ENCODE measurements at places on chromosomes 4 and X.

GRCh38 chr4:84091266-84091665 lies 407.8 kb downstream of the NKX6-1 start:
- DNase-seq = no peak

GRCh38 chrX:121298499-121298898 lies 251.1 kb downstream of the GLUD2 start:
- no peak for DNase-seq

- no peak for DNase-seq
These were observed 277.1 kb upstream of the PRKX start for GRCh38 chrX:3990569-3990968.

- DNase-seq = no peak
These were observed 152.0 kb upstream of the USP9X start for GRCh38 chrX:40933132-40933705.

- DNase-seq = no peak
These were observed 263.7 kb downstream of the IL1RAPL1 start for GRCh38 chrX:28850955-28851354.

- DNase-seq = no peak
These were observed 111.7 kb downstream of the SYNPO2 start for GRCh38 chr4:119000400-119000799.

- no peak for DNase-seq
These were observed 23.7 kb downstream of the DCHS2 start for GRCh38 chr4:154467886-154468285.

GRCh38 chr4:10403633-10404445 lies 53.4 kb downstream of the ZNF518B start:
- no peak for DNase-seq

- no peak for DNase-seq
These were observed 110.0 kb downstream of the CBR4 start for GRCh38 chr4:168900080-168900479.

GRCh38 chr4:158530381-158530780 lies 8.7 kb downstream of the RXFP1 start:
- no peak for DNase-seq

- DNase-seq = no peak
These were observed 244.5 kb downstream of the SCFD2 start for GRCh38 chr4:53121264-53121865.

- no peak for DNase-seq
These were observed 58.3 kb downstream of the MID1IP1 start for GRCh38 chrX:38859602-38860001.

- DNase-seq = no peak
These were observed 84.5 kb upstream of the NKX1-1 start for GRCh38 chr4:1490654-1491327.

DNA sequence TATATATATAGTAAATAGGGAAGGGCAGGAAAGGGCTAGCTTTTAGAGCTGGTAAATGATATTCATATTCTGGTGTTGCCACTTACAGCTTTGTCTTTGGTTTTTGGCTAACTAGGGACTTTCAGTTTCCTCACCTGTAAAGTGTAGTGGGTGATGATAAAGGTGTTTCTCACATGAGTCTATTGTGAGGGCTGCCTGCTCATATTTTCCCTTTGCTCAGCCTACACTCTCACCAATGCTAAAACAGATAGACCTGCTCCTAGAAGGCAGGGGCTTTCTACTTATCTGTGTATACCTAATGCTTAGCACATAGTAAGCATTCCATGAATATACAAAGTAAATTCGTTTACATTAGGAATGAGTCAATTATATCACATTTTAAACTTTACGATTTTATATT lies 137.2 kb upstream of the HS3ST1 start:
- no peak for DNase-seq

DNA sequence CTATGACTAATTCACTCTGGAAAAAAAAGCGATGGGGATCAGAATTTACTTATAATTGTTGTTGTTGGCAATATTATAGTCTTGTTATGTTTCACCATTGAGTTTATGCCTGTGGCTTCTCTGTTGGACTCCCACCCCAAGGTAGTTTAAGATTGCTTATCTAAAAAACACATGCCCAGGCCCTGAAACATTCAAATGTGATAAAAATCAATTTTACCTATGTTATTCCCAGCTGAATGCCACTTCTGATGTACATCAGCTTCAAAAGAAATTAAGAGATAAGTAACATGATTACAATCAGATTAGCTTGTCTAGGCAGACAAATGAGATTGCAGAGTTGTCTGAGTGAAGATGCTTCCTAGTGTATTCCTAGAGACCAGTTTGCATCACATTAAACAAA lies 484.7 kb downstream of the PCDH7 start:
- DNase-seq = no peak

DNA sequence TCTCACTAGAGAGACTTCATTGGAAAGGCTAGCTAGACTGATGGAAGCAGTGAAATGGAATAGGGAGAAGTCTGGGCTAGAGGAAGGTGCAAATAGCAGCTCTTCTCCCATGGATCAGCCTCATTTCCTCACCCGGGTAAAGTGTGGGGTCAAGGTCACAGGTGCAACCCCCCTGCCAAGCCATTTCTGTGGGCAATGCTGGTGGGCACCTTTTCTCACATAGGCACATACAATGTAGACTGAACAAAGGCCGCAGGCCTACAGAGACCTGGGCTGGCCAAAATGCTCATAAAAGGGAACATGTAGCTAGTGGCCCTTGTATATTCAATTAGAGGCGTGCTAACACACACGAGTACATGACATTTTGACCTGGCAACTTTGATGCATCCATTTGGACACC lies 71.5 kb upstream of the EFNB1 start:
- DNase-seq = no peak

- DNase-seq = no peak
These were observed 382.7 kb downstream of the UNC5C start for GRCh38 chr4:95165926-95166524.

- DNase-seq = no peak
These were observed 69.7 kb downstream of the TMEM154 start for GRCh38 chr4:152610131-152610530.

DNA sequence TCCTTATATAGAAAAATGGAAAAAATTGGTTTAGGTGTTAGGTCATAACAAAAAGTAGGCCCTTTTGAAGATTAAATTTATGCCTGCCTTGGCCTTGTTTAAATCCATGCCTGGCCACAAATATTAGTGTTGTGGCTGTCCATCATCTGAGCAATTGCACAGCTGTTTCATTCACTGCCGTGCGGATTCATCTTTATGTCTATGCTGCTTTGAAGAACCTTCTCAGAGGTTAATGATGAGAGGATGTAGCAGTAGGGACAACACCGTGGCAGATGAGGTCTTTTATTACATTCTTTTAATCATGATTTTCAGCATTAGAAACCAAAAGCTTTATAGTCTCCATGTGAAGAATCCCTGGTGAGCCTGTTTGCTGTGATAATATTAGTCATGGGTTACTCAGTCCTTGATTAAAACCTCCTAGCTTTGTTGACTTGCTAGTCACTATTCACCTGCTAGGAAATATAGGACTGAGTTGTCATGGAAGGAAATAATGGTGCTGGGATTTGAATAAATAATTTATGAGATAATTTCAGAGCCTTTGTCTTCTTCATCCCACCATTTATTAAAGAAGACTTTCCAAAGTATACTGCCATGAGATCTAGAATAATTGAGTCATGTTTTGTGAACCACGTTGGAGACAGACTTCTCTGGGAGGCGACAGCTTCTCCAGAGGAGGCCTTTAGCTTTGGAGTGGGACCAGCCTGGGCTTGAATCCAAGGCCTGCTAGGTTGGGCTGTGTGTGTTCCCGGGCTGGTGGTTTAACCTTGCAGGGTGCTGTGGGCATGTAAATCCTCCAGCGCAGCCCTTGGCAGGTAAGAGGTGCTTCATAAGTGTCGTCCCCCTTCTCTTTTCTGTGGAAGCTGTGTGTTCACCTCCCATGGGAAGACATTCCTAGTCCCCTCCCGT lies 53.5 kb downstream of the PTTG2 start:
- no peak for DNase-seq

DNA sequence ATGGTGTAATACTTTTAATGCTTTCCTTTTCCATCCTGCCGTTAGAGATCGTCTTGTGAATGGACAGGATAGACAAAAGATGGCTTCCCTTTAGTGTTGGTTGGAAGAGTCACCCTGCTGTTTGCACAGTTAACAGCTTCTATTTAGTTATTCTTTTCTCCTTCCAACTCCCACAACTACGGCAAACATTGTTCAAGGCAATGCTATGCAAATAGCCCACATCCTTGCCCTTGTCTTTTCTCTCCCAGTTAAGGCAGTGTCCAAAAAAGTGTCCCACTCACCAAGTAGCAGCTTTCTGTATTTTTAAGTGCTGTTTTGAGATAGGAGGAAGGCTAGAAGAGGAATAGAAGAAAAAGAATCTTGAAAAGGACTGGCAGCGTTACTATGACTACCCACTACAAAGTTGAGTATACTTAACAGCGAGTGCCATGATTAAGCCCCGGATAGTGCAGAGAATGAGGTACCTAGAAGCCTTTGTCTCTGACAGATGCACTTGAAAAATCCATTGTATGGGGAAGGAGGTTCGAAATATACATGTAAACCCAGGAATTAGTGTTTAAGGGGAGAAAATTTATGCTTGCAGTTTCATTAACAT lies 12.1 kb upstream of the RUFY3 start:
- no peak for DNase-seq

GRCh38 chr4:159871141-159871540 lies 768.3 kb downstream of the RAPGEF2 start:
- DNase-seq = no peak

DNA sequence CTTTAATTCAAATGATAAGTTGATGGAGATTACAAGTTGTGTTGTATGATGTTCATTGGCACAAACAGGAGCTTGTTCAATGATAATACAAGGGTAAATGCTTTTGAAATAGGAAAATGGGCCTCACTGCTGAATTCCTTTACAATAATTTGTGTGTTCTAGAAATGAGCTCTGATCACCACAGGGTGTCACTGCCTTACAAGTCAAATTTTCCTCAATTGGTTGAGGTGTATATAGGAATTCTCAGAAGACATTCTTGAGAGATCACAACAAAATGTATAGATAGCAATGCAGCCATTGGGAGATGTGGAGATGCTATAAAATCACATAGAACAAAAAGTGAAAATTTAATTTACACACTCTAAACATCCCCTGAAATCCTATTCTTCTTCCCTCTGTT lies 49.6 kb downstream of the KLF8 start:
- no peak for DNase-seq

DNA sequence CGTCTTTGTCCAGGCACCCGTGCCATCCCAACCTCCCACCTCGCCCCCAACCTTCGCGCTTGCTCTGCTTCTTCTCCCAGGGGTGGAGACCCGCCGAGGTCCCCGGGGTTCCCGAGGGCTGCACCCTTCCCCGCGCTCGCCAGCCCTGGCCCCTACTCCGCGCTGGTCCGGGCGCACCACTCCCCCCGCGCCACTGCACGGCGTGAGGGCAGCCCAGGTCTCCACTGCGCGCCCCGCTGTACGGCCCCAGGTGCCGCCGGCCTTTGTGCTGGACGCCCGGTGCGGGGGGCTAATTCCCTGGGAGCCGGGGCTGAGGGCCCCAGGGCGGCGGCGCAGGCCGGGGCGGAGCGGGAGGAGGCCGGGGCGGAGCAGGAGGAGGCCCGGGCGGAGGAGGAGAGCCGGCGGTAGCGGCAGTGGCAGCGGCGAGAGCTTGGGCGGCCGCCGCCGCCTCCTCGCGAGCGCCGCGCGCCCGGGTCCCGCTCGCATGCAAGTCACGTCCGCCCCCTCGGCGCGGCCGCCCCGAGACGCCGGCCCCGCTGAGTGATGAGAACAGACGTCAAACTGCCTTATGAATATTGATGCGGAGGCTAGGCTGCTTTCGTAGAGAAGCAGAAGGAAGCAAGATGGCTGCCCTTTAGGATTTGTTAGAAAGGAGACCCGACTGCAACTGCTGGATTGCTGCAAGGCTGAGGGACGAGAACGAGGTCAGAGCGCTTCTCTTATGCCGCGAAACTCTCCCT lies at the start of gene TET2:
TET2 (plus strand) TSS at position 601 of the 740 bp plus-strand sequence. CDS start 87,067 bp downstream, outside the sequence.
- peak; percentile 65 for DNase-seq

GRCh38 chr4:70239131-70239883 lies 3.1 kb upstream of the CSN3 start:
- DNase-seq = no peak

DNA sequence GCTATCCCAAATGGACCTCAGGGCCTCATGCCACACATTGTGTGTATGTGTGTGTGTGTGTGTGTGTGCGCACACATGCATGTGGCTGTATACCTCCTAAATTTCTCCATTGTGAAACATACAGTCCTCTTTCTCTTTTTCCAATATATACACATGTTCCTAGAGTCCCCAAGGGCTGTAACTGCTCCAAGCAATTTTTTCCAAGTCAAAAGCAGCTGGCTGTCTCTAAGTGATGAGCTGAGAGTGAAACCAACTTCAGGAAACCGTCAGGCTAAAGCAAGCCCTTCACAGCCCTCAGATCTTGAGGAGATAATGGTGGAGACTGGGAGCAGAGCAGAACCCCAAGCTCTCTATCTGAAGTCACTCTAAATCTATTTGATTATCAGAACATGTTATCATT lies 496.1 kb upstream of the DIPK2B start:
- DNase-seq = no peak

DNA sequence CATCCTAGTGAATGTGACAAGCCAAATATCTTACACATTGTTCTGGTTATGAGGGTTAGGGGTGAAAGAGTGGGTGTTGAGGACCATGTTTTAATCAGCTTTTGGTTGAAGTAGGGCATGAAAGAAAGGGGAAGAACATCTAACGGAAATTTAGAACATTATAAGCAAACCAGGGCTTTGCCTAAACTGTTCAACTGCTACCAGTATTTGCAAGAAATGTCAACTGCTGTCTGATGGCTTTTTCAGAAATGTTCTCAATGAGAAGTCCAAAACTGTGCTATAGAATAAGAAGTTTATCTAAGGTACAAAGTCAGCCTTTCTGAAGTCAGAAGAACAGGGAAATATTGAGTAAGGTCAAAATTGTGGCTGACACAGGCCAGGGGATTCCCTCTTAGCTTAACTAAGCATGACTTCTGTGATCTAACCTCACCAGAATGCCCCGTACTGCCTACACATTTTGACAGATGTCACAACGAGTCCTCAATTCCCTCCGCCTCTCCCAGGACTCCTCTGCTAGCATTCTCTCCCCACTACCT lies 67.1 kb downstream of the DTHD1 start:
- DNase-seq = no peak

DNA sequence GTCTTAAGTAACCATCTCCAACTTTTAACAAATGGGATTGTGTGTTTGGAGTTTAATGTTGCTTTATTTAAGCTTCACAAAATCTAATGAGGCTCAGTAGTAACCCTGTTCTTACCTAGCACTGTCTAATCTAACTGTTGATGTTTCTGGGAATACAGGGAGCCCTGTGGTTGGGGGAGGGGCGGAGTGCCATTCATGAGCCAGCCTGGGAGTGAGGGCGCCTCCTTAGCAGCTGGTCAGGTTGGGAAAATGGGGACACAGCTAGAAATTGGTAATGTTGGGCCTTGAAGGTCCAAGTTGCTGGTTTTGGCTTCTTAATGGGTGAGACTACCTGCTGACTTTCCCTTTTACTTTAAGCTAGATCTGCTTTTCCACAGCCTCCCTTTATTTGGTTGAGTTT lies 22.9 kb upstream of the TADA2B start:
- DNase-seq = no peak
